Inflammatory macrophage treated with lipopolysaccharide for 4 hours (primary cell): ENCODE measurements at places on chromosomes 5 and 9.

GRCh38 chr9:97271292-97271691 lies 36.2 kb upstream of the CCDC180 start:
- DNase-seq = no peak

GRCh38 chr5:155460501-155460931 lies 447.0 kb downstream of the KIF4B start:
- DNase-seq = no peak

DNA sequence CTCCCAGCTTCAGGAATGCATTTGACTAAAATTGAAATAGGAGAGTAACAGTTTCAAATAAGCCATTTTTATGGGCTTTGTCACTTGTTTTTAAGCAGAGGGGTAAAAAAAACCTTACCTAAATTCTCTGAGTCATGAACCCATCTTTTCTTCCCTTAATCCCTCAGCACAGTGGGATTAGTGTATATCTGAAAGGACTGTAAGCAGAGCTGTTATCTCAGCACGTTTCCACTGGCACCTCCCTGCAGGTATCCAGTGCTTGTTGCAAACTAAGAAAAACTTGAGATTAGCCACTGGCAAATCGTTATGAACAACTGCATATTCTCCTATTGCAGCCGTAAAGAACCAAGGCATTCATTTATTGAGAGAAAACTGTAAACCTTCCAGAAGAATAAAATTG lies 872.7 kb downstream of the EFNA5 start:
- DNase-seq = no peak

GRCh38 chr5:24264547-24264946 lies 380.2 kb downstream of the CDH10 start:
- DNase-seq = no peak

DNA sequence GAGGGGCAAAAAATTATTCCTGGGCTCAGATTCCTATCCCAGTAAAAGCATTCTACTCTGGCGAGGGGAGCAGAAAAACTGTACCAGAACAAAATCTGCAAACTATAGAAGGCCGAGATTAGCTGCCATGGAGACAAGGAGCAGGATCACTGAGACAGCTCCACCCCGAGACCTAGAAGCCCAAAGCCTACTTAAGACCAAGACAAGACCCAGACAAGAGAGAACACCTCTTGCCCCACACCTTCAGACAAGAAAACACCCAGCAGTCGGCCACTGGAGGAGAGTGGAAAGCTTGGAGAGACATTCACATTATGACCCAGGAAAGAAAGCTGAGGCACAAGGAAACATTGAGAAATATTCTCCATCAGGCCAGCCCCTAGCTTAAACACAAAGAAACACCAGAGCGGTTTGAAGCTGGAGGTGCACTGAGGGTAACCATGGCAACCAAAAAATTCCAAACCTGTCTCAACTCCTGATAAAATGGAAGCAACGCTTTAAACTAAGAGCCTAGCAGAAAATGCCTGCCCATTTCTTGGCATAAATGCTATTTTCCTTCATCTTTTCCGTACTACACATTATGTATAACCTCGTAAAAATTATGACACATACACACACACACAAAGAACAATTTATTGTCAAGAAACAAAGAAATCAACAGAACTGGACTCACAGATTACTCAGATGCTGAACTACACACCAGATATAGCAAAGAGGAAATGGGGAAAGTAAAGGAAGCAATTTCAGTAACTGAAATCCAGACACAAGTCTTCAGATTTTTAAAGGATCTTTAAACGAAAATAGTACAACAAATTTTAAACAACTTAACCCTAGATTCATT lies 53.8 kb upstream of the FTMT start:
- no peak for DNase-seq

- peak; percentile 98 for DNase-seq
Measured at GRCh38 chr9:110069326-110070248, 138.4 kb downstream of the C9orf152 start.

GRCh38 chr5:50445296-50445949 lies 4.3 kb upstream of the EMB start:
- DNase-seq = peak; percentile 26

- DNase-seq = no peak
Measured at GRCh38 chr5:61831736-61832135, 474.3 kb upstream of the KIF2A start.

- DNase-seq = no peak
Measured at GRCh38 chr5:132675936-132676689, 2.3 kb downstream of the IL4 start.

DNA sequence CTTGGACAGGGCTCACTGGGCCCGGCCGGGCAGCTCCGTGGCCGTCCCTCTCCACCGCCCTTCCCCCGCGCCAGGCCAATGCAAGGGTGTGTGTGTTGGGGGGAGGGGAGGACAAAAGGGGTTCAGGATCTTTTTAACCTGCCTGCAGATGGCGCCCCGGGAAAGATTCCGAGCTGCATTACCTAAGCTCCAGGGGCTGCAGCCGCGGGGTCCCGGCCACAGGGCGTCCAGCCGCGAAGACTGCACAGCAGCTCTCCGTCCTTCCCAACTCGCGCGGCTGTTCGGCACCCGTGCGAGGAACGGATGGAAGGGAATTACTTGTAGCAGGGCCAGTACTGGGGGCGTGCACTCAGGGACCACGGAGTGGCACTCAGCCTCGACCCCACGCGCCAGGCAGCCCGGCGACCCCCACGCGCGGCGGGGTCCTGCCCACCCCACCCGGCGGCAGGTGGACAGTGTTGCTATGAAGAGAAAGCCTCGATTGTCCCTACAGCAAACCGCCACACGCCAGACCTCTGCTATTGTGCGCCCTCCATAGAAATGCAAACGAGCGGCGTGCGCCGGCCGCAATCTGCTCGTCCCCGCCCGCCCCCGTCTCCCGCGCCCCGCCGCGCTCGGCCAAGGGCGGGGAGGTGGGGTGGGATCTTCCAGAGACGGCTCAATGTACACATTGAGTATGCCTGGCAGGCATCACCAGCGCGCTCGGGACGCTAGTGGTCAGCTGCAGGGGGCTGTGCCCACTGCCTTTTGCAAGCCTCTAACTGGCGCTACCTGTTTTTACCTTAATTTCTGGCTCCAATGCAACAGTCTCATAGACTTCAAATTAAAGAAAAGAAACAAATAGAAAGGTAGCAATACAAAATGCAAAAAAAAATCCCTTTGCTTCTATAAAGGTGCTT lies 796 bp upstream of the GADD45G start:
- DNase-seq = no peak

DNA sequence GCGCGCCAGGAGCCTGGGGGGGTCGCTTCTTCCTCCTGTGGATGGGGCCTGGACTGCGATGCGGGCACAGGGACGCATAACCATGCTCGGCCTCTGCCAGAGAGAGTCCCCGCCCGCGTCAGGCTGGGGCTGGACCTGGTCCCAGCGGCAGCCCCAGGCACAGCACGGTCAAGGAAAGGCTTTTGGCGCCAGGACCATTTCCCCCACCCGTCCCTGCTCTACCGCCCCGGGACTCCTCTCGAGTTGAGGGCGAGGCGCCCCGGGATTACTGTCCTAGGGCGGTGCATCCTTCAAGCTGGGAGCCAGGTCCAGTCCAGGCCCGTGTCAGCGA lies 341 bp downstream of the MXD3 start:
- DNase-seq = no peak

DNA sequence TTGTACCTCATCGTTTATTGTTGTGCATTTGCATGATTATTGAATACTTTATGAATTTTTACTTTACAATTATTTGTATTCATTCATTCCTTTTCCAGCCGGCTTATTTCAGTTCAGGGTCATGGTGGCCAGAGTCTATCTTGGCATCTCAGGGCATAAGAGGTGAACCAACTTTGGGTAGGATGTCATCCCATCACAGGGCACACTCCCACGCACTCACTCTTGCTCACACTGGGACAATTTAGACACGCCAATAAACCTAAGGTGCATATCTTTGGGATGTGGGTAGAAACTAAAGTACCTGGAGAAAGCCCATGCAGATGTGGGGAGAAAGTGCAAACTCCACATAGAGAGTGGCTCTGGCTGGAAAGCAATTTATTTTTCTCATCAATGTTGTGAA lies 158.1 kb upstream of the MAST4 start:
- peak; percentile 34 for DNase-seq

DNA sequence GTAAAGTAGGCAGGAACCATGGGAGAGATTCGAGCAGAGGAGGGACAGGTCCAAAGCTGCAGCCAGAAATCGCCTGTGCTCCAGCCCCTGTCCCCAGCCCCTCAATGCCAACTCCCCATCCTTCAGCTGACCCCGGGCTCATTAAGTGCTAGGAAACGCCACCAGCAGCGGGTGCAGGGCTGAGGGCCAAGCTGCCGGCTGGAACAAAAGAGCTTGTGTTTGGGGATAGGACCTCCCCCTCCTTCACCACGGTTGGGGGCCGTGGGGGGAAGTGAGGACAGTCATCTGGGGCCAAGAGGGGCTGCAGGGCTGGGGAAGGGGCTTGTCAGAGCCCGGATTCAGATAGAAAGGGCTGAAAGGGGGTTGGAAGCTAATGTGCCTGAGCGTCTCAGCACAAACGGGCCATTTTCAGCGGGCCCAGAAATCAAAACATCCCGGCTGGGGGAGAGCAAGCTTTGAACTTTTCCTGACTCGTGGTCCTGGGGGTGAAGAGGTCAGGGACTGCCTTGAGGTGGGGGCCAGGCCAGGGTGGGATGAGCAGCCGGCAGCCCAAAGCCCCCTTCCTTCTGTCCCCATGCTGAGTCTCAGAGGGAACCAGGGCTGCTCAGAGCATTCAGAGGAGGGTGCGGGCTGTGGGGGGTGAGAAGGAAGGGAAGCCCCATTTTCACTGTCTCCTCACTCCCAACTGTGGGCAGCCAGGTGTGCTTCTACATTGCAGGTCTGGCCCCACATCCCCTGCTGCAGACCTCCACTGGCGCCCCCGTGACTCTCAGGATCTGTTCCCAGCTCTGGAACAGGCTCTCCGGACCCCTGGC lies 69.4 kb upstream of the DAB2IP start:
- DNase-seq = no peak

- DNase-seq = no peak
Measured at GRCh38 chr5:443239-444151, 519 bp downstream of the EXOC3 start.

GRCh38 chr5:136979131-136979530 lies 520.0 kb downstream of the SPOCK1 start:
- no peak for DNase-seq

GRCh38 chr5:112382886-112383285 lies 36.2 kb downstream of the EPB41L4A start:
- DNase-seq = no peak

- DNase-seq = no peak
Measured at GRCh38 chr9:131965103-131965502, 114.6 kb downstream of the MED27 start.

GRCh38 chr5:35370871-35371270 lies 140.6 kb upstream of the PRLR start:
- no peak for DNase-seq

- DNase-seq = no peak
Measured at GRCh38 chr5:167575330-167575729, 716.1 kb upstream of the WWC1 start.

GRCh38 chr9:114065304-114065703 lies 12.8 kb downstream of the AMBP start:
- no peak for DNase-seq

DNA sequence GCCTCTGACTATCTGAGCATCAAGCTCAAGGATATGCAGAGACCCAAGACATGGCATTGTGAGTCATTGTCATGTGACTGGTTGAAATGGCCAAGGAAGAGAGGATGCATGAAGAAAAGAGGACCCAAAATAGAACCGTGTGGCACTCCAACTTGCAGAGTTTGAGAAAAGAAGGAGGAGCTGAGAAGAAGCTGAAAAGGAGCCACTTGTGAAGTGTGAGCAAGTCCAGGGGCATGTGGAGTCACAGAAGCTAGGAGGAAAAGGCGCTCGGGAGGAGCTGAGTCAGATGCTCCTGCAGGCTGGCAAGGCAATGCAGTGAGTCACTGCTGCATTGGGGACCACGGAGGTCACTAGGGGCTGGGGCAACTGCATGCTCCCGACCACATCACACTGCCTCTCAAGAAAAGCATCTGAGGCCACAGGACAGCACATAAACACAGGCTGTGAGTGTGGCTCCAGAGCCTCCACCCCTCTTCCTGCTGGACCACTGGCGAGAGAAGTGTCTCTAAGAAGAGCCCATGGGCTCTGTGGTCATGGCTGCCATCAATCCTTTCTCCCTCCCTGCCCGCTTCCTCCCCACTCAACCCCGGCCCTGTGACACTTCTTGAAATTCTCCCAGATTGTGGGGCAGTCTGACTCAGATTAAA lies 197.6 kb downstream of the DRD1 start:
- no peak for DNase-seq

- no peak for DNase-seq
Measured at GRCh38 chr9:33445389-33446239, 1.8 kb downstream of the AQP3 start.

GRCh38 chr9:27280860-27281259 lies 16.1 kb downstream of the EQTN start:
- DNase-seq = peak; percentile 18

GRCh38 chr5:117652036-117652957 lies 1077.7 kb upstream of the SEMA6A start:
- no peak for DNase-seq

GRCh38 chr5:110956913-110957813 lies 114.3 kb upstream of the TSLP start:
- no peak for DNase-seq

DNA sequence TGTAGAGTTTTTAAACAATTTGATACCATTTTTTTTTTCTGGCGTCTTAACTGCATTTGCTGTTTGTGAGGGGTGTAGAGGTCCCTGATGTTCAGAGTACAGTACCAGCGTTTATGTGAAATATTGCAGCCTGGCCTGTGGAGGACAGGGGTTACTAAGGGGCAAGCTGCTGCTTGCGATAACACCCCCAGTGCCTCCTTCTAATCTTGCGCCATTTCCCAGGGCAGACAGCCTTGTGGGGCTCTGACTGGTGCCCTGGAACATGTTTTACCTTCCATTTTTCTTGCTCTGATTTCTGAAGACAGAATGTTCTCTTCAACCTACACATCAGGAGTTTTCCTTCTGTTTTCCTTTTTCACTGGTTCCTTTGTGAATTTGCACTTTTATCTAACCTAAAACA lies 142.9 kb downstream of the DOCK8 start:
- DNase-seq = peak; percentile 10

DNA sequence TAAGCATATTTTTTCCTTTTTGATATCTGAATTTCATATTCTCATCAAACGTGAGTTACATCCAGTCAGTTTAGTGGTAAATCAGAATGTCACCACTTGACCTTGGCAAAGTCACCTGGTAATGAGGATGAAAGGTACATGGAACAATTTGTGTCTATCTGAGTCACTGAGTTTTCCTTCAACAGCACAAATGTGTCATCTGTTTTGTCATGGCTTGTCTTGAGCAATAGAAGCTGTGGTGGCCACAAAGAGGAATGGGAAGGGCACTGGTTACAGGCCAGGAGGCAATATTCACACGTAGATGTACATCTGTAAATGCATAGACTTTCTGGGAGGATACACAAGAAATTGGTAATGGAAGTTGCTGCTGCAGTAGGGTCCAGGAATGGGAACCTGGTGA lies 8.4 kb upstream of the ZNF474 start:
- peak; percentile 23 for DNase-seq

- DNase-seq = no peak
Measured at GRCh38 chr5:137935190-137935589, 45.9 kb downstream of the PKD2L2 start.
